Renal pelvis (tissue), 12 donors: ENCODE measurements at places on chromosomes 2 and 18.

DNA sequence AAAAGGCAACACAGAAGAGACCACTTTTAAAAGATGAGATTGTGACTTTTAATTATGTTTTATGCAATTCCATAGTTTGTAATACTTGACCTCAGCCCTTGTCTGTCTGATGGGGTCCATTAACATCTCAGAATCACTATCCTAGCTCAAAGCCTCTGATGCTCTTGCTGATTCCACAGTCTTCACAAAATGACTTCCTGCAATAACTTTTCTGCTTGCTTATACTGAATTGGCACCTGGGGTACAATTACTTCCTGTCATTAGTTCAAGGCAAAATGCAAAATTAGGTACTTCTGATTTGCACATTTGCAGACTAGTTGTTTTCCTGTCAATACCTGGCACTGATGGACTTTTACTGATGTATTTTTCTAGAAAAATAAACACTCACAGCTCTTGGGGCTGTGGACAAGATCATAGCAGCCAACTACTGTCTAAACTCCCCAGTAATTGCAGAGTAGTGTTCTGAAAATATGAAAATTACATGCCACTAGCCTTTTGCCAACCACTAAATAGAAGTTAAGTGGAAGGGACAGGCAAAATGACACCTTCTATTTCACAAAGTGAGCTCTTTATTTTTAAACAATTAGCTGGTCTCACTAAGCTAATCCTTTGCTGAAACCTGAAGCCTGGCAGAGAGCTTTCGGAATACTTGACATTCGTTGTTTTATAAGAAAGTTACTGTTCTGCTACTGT is 129.1 kb downstream of the PIEZO2 start:
- no peak for DNase-seq

DNA sequence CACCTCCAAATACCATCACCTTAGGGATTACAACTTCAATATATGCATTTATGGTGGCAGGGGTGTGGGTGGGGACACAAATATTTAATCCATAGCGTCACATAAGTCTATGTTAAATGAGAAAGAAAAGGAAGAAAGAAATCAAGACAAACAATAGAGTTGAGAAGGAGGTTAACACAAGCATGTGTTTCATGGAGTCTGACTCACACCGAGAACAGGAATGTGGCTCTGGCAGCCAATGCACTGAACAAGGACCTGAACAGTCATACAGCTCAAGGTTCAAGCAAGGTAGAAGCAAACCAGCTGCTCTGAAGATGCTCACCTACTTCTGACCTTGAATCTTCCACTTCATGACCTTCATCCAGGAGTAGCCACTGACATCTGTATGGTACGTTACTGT is 36.2 kb upstream of the LPIN1 start:
- no peak for DNase-seq

- DNase-seq = no peak
Measured at GRCh38 chr2:156897548-156897947, 360.0 kb upstream of the GALNT5 start.

DNA sequence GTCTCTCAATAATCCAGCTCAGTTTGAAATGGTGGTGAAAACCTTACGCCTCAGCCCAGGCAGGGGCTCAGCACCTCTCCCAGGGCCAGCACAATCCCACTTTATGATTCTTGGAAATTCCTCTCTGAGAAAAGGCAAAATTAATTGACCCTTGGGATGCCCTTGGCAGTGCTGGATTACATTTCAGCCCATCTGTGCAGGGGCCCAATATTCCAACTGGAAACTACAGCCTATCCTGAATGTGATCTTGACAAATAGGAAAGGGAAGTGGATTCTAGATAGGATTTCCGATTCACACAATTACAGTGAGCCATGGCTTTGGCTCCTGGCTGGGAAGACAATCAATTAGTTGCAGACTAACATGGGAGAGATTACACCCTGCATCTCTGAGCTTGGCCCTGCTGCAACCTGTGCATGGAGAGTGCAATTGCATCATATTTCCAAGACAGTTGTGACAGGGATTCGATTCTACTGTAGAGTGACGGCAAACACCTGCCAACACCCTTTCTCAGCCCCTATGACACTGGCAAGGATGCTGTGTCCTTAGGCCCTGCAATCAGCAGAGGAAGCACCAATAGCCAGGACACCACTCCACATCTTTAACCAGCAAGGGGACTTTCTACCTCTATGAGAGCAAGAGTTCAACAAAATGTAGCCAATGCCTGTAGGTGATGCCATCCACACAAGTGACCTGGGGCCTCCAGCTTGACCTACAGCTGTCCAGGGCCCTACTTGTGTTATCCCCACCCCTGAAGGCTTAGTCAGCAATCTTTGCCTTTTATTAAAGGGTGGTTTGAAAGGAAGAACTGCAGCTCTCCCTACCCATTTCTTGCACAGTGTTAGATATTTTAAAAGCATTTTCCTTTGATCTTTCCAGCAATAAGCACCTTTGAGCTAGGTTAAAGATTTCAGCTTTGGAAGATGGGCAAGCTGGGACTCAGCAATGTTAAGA is 187.2 kb upstream of the HS6ST1 start:
- DNase-seq = no peak

DNA sequence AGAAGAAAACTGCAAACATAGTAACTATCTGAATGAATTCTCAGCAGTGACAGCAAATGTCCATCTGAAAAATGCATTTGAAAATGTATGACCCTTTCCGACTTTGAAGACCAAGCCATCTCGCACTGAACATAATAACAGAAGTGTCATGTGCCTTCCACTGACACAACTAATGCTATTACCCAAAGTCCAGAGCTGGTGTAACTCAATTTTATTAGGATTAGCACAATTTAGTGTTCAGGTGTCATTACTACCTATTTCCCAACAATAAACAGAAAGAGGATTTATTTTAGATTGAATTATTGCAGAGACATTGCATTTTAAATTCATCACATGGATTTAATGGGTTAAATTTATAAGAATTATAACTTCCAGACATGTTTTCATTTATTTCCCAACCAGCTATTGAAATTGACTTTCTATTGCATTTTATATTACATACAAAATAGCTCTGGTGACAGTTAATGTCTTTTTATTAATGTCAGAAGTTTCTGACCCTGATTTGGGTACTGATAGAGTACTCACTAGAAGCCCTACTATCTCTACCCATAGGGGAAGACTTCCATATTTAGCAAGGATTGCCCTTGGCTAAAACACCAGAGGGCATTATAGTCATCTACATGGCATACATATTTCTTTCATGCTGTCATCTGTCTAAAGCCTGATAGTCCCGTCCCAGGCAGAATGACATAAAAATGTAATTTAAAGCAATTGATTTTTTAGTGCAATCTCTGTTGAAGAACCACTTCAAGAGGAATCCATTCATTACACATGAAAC is 7.0 kb upstream of the STK39 start:
- no peak for DNase-seq

- DNase-seq = no peak
Measured at GRCh38 chr2:2825062-2825461, 494.0 kb upstream of the MYT1L start.

DNA sequence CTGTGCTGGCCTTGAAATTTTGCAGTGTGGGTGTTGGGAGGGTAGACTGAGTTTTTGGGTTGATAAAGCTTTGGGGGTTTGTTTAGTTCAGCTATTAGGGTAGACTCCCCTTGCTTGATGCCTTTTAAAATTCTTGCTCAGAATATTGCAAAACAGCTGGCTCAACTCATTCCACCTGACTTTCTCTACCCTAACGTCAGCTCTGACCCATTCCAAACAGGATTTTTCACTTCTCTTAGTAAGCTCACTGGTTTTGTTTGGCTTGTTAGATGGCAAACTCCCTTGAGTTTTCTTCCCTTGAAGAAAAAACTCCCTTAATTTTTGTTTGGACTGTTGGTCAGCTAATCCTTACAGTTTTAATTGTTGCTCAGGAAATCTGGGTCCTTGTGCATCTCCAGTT is 195.1 kb upstream of the DTNA start:
- DNase-seq = no peak

- DNase-seq = no peak
Measured at GRCh38 chr18:1526991-1527390, 622.3 kb downstream of the ADCYAP1 start.

DNA sequence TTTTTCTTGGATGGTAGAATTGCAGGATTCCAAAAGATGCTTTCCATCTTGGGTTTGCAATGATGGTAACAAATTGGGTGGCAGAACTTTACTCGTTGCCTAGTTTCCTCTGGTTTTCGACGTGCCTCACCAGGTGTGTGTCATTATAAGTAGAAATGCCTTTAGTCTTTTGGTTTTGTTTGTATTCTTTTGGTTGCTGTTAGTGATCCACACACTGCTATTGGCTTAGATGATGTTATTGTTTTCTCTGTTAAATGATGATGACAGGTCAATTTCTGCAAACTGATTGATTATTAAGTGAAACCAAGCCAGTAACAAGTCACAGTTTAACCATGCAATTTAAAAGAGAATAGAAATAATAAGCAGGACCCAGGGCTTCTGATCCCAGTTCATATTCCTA is 6.1 kb upstream of the LAMA3 start:
- no peak for DNase-seq

- no peak for DNase-seq
Measured at GRCh38 chr2:237542001-237542704, 24.2 kb upstream of the PRLH start.
